Cortex of kidney (tissue), 1 donor: ENCODE measurements at places on chromosomes 5 and 9.

DNA sequence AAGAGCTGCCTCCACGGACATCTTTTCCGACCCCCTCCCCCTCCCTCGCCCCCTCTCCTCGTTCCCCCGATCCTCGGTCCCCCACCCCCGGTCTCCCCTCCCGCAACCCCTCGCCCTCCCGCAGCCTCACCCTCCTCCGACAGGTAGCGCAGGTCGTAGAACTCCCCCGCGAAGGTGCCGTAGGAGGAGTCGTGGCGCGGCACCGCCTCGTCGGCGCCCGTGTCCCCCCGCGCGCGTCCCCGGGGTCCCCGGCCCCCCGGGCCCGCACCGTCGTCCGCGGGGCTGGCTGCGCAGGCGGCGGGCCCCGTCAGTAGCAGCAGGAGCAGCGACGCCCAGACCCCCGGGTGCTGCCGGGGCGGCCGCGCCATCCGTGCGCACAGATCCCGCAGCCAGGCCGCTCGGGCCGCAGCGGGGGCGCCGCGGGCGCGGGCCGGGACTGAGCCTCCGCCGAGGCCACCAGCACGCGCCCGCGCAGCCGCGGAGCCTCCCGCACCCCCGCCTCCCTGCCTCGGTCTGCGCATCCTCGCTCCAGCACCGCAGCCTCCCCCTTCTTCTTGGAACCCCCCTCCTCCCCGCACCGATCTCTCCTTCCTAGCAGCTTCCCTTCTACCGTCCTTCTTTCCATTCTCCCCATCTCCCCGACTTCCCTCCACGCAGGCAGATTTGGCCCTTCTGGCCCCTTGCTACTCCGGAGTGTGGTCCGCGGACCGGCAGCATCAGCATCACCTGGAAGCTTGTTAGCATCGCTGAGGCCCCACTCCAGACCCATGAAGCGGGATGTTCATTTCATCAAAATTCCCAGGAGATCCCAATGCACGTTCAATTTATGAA, at the start of gene FRRS1L:
Gene FRRS1L (minus strand): TSS at position 479 of the 831 bp plus-strand sequence. CDS start 111 bp downstream, at position 368.
- DNase-seq = no peak

DNA sequence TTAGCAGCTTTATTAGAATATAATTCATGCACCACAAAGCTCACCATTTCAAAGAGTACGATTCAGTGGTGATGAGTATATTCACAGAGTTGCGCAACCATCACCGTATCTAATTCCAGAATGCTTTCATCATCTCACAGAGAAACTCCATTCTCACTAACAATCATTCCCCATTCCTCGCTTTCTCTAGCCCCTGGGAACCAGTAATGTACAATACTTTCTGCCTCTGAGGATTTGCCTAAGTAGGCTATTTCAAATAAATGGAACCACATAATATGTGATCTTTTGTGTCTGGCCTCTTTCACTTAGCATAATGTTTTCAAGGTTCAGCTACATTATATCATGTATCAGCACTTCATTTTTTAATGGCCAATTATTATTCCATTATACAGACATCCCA, 145.1 kb upstream of the ADAMTS16 start:
- no peak for DNase-seq

DNA sequence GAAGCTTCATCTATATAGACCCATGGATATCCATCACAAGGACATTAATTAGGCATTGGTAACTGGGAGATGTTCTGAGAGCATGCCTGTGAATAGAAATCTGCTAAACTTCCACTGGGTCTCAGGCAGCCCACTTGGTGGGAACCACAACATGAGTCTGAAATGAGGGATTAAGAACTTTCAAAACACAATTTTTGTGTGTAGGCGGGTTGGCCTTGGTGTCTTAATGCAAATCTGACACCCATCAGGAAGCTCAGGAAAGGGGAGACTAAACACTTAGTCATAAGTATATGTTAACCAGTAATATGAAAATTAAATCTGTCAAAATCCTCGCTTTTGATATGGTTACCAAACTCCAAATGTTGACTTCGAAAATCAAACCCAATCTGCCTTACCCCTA, 113.2 kb downstream of the FANCC start:
- DNase-seq = no peak

- DNase-seq = no peak
Measured at GRCh38 chr5:151167022-151167421, 9.4 kb upstream of the ANXA6 start.

- DNase-seq = no peak
Measured at GRCh38 chr5:150587856-150588595, 52.4 kb upstream of the SYNPO start.

- no peak for DNase-seq
Measured at GRCh38 chr5:15367489-15367888, 132.5 kb upstream of the FBXL7 start.

GRCh38 chr5:36743891-36744772, 132.4 kb upstream of the NIPBL start:
- no peak for DNase-seq

DNA sequence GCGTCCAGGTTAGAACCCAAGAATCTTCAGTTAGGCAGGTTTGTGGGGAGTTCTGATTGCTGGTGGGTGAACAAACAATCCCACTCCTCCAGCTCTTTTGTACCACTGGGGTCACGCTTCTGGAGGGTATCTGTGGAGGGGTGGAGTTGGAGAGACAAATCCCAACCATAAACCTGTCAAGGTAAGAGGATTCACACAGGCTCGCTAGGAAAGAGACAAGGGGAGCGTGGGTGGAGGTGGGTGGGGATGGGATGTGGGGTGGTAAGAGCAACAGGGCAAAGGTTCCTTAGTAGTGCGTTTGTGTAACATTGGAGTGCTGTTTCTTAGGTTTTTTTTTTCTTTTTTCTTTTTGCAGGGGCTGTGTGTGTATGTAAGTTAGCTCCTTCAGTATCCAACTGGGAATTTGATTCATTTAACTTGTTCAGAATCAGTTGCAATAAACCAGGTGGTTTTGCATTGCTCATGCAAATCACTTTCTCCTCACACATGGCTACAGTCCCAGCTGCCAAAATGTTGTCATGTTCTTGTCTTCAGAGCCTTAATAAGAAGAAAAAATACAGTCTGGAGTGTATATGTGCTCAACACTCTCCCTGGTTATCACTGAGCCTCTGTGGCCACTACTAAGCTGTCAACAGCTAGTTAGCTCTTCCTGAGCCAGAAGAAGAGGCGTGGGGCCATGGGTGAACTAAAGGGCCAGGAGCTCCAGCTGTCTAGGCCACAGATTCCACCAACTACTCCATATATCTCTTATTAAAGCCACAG, 164.0 kb upstream of the RAD23B start:
- no peak for DNase-seq

DNA sequence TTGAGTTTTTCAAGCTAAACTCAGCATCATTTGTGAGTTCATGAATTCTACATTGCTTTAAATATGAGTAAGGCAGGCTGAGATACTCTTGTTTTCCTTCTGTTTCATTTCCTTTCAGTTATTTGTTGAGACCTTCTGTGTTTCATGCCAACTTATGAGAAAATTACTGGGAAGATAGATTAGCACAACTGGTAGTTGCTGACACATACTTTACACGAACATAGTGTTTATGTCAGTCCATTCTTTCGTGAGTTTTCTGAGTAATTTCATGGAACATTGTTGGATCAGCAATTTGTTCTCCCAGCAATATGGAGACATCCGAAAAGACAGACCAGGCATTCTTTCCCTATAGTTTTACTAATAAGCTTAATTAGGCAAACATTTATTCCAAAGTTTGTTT, 102.0 kb upstream of the SMC5 start:
- no peak for DNase-seq

DNA sequence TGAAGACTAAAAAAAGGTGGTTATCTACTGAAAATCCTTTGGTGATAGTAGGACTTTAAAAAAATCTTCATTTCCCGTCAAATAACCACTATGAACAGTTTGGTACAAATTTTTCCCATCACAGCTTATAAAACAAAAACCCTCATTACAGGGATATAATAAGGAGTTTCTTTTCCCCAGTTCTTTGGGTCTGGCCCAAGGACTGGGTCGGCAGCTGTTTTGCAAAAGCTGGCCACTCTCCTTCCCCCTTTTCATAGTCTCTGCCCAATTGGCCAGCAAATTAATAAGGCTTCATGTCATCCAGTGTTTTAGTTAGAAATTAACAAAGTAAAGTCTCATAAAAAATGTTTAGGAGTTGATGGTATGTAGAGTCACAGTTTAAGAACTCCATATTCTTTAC, 47.0 kb upstream of the PDE8B start:
- DNase-seq = no peak

DNA sequence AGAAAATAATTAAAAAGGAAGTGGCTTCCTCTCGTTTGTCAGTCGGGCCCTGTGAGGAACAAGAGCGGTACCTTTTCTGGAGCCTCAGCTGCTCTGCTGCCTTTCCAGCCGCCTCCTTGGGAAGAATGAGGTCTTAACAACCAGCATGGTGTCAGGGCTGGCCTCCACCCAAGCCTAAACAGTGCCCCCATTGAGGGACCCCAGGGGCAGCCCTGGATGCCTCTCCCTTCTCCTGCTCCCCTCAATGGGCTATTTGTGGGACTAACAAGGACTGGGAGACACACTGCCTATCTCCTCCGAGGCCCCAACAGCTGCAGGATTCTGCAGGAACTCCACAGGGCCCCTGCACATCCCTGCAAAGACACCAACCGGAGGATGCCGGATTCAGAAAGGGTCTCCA, 155.4 kb upstream of the MAP3K1 start:
- DNase-seq = no peak

DNA sequence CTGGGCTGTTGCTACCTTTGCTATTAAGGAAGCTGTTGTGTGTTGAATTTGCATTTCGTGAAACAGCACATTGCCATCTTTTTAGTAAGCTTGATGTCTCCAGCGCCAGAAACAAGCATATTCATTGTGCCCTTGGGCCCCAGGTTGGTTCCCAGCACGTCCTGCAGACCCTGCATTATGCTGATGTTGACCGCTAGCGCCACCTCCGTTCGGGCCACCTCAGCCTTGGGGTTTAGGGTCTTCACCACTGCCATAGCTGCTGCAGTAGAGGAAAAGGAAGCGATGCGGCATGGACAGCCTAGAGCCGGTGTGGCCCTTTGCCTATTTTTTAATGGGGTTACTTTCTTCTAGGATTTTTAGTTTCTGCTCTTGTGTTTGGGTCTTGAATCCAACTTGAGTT, 23.8 kb upstream of the OTULIN start:
- no peak for DNase-seq

DNA sequence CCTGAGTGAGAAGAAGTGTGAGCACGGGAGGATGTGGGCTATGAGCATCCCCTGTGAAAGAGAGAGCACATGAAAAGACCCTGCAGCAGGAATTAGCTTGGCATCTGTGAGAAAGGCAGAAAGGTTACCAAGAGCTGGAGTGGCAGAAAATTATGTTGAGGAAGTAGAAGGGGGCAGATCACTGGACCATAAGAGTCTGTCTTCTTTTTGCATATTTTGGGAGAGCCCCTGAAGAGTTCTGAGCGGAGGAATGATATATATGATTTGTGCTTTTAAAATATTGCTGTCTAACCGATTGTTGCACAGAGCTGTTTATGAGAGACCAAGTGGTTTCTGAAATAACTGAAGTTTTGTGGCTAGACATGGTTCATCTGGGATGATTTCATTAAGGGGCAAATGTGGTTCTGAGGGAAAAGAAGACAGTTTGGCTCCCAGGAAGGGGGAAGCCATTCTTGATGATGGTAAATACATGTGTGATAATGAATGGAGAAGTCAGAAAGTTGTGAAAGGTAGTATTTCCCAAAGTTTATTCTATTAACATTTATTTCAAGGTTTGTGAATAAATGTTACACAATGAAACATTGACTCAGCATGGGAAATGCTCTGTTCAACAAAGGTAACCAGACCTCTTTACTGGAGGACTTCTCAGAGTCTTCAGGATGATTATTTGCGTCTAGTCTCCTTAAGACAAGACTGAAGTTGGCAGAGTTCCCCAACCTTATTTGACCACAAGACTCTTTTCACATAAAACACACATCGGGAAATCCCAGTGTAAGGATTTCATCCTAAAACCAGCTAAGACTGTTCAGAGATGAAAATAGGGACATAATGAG, 31.5 kb upstream of the ADRB2 start:
- no peak for DNase-seq

- no peak for DNase-seq
Measured at GRCh38 chr5:137220523-137220927, 278.6 kb downstream of the SPOCK1 start.

DNA sequence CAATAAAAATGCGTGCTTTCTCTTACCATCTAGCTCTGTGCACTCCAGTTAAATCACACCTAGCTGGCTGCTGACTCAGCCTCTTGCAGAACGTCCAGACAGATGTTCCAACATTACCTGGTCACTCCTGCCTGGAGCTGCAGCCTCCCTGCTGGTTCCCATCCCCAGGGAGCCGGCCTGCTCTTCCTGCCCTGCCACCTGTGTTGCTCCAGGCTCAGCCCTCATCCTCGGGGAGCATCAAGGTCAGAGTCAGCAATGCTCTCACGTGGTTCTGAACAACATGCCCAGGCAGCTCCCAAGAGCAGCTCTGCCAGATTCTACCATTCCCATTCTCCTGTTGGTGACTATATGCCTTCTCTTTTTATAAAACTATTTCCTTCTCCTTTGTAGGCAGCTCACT, 81.3 kb downstream of the GADD45G start:
- no peak for DNase-seq

GRCh38 chr9:86181379-86182315, 77.8 kb downstream of the C9orf153 start:
- DNase-seq = no peak

GRCh38 chr5:135883441-135883840, 12.2 kb downstream of the IL9 start:
- no peak for DNase-seq

DNA sequence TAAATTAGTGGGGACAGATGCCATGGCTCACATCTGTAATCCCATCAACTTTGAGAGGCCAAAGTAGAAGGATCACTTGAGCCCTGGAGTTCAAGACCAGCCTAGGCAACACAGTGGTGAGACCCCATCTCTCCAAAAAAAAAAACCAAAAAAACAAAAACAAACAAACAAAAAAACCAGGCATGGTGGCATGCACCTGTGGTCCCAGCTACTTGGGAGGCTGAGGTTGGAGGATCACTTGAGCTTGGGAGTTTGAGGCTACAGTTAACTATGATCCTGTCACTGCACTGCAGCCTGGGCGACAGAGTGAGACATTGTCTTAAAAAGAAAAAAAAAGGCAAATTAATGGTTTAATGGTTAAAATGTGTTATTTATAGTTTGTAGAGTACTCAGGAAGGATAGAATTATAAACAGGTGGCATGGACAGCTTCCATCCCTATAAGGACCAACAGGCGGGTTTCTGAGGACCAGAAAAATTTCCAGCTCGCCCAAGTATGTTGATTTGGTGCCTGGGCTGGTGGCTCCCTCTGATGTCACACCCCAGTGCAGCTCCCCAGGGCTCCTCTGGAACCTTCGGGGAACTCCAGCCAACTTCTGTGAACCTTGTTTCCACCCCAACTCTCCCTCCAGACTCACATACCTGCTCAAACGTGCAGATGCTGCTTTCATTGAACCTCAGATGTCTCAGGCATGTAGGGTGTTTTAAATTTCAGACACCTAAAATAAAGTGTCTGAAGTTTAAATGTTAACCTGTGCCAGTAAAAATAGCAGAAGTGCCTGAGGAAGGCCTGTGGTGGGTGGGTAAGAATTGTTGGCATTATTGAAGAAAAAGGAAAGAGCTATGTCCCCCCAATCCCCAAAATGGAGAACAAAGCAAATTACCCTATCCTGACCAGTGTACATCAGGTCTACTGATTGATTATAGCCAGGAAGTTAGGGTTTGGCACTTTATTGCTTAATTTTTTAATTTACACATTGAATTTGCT, 69.0 kb downstream of the TRIO start:
- DNase-seq = no peak
